ENCODE measurements at places on chromosomes 5 and 9.

GRCh38 chr9:69442486-69442885 is 117.5 kb downstream of the ENTREP1 start:
- DNase-seq: no peak

DNA sequence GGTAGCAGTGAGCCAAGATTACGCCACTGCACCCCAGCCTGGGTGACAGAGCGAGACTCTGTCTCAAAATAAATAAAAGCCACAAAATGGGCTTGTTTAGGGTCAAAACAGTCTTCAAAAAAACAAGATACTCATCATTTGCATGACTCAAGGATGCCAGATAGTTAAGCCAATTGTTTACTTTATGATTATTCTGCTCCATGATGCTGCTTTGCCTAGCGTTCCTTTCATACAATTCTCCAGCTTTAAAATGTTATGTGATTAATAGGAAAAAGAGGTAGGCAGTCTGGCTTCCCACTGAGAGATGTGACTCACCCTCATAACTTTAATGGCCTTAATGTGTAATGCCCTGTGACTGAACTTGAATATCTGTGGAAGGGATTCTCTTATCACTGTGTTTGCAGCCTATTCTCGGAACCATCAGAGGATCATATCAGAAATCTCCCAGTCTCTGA is 364.6 kb upstream of the TRPC7 start:
- DNase-seq: no peak

- DNase-seq: no peak
Measured at GRCh38 chr9:108209132-108209685, 646.6 kb downstream of the ACTL7B start.

- DNase-seq: no peak
Measured at GRCh38 chr5:148823871-148824270, 2.5 kb upstream of the ADRB2 start.

- no peak for DNase-seq
Measured at GRCh38 chr9:130156672-130157071, 15.5 kb upstream of the NCS1 start.

GRCh38 chr9:34647084-34647403 is 569 bp downstream of the GALT start:
- no peak for DNase-seq

DNA sequence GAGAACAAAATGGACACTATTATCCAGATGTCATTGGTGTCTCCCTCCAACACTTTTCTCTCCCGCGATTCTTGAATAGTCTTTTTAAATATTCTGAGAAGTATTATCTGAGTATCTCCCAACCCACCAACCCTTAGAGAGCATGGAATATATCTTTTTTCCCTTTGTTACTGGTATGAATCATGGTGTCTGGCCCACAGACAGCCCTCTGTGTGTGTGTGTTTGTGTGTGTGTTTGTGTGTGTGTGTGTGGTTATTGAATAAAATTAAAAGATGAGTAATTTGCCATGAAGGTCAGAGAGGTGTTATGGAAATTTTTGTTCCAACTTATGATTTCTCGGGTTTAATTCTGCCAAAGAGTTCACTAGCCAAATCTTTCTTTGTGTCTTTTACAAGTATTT is 47.7 kb downstream of the CAMK4 start:
- DNase-seq: no peak

GRCh38 chr5:82341325-82341724 is 63.2 kb upstream of the RPS23 start:
- DNase-seq: no peak

DNA sequence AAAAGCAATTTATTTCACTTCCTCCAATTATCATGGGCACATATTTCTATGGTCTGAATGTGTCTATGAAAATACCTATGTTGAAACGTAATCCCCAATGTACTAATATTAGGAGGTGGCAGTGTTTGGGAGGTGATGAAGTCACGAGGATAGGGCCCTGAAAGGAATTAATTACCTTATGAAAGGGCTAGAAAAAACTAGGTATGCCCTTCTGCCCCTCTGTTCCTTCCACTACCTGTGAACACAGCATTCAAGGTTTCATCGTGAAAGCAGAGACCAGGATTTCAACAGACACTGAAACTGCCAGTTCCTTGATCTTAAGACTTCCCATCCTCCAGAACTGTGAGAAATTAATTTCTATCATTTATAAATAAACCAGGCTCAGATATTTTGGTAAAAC is 1037.1 kb upstream of the C9orf72 start:
- DNase-seq: no peak
